ENCODE measurements at places on chromosomes 2 and 18. TPM values are rescaled to one million over a fixed set of nuclear protein-coding genes. Genes with fewer than 3 reads are reported as not detected.

The POU3F3 gene
- total RNA-seq = not detected

The GALR1 gene
- not detected for total RNA-seq

The MRO gene
- not detected for total RNA-seq

The UPP2 gene
- total RNA-seq = not detected

The DSG1 gene
- total RNA-seq = 1.2 TPM

The VWA3B gene
- total RNA-seq = 0.11 TPM

The CROCC2 gene
- total RNA-seq = not detected

The ALKAL2 gene
- total RNA-seq = 2.2 TPM

The TPO gene
- total RNA-seq = not detected

The UCN gene
- total RNA-seq = 0.22 TPM

The GPR39 gene
- 34.2 TPM for total RNA-seq

The PKP4 gene
- total RNA-seq = 14.5 TPM

The ZSWIM2 gene
- total RNA-seq = not detected

The EPAS1 gene
- total RNA-seq = 489 TPM

The TYMS gene
- 17.7 TPM for total RNA-seq

The CD302 gene
- 0.87 TPM for total RNA-seq

The FAHD2B gene
- total RNA-seq = 4.7 TPM

The PRSS56 gene
- total RNA-seq = not detected

The SLC11A1 gene
- total RNA-seq = 0.22 TPM

The SMYD1 gene
- not detected for total RNA-seq

The EFHD1 gene
- 3.8 TPM for total RNA-seq
